ENCODE measurements at places on chromosomes 5 and 9. TPM values are rescaled to one million over a fixed set of nuclear protein-coding genes. Genes with fewer than 3 reads are reported as not detected.

The PCDHA4 gene
- total RNA-seq, result not detected

The LECT2 gene
- not detected for total RNA-seq

The TICAM2 gene
- 0.95 TPM for total RNA-seq

The CCDC187 gene
- not detected for total RNA-seq

The FAM81B gene
- total RNA-seq, result not detected

The ERBIN gene
- 41.5 TPM for total RNA-seq

The PTAR1 gene
- total RNA-seq, result 52.4 TPM

The DPP7 gene
- 63.1 TPM for total RNA-seq

The NFIB gene
- 24.0 TPM for total RNA-seq

The IRX2 gene
- total RNA-seq, result not detected
